ENCODE measurements at places on chromosomes 6 and 20. TPM values are rescaled to one million over a fixed set of nuclear protein-coding genes. Genes with fewer than 3 reads are reported as not detected.

DNA sequence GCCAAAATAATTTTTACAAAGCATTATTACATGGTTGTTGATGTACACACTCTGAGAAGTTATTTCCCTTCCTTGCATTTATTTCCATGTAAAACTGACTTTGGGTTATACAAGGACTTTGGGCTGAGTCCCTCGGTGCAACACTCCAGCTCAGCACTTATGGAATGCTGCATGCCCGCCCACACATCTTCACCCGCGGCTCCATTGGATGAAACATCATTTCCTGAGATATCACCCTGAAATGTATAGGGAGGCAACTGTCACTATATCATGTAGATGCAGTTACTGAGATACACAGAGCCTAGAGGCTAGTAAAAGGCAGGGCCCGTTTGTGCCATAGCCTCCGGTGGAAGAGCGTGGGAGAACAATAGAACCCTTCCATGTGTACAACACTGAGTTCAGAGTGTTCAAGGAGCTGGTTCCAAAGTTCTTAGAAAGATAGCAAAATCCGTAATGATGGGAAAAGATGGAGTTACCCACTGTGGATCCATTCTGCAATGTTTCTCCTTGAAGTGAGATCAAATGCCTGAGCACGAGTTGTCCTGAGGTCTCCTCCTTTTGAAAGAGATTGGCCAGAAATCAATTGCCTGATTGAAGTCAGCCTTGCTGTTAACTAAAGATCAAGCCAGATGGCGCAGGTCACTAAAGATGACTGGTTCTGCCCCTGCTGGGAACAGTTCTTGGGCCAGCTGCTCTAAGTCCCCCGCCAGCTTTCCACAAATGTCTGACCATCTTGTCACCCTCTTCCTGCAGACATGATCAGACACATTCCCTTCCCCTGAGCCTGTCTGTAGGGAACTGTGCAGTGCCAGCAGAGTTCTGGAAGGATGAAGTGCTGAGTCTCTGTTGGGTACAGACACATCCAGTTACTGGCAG lies 100.9 kb upstream of the IYD start:
- DNase-seq, result no peak

GRCh38 chr6:83385473-83385872 lies 45.4 kb downstream of the ME1 start:
- no peak for DNase-seq

DNA sequence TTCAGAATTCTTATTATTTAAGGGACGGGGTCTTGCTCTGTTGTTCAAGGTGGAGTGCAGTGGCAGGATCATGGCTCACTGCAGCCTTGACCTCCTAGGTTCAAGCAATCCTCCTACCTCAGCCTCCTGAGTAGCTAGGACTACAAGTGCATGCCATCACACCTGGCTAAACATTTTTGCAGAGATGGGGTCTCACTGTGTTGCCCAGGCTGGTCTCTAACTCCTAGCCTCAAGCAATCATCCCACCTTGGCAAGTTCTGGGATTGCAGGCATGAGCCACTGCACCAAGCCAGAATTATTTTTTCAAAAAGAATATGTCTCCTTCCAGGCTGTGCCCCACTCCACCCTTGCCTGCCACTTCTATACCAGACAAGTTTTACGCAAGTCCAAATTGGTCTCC lies 190.1 kb upstream of the SUPT3H start:
- no peak for DNase-seq

- no peak for DNase-seq
These were observed 33.7 kb downstream of the RNF146 start for GRCh38 chr6:127300411-127300810.

Gene MEI4
- 0.08 TPM for total RNA-seq

Measured in naive thymus-derived CD8-positive, alpha-beta T cell (primary cell).